ENCODE measurements at places on chromosomes 5 and 9. TPM values are rescaled to one million over a fixed set of nuclear protein-coding genes. Genes with fewer than 3 reads are reported as not detected.

The CCNB1 gene
- polyA plus RNA-seq, result 90.7 TPM

The CSNK1G3 gene
- 46.5 TPM for polyA plus RNA-seq

The NR4A3 gene
- polyA plus RNA-seq, result 0.46 TPM

The IL5 gene
- polyA plus RNA-seq, result not detected

- no peak for DNase-seq
Measured at GRCh38 chr5:41875121-41875520, 4.9 kb upstream of the OXCT1 start.

DNA sequence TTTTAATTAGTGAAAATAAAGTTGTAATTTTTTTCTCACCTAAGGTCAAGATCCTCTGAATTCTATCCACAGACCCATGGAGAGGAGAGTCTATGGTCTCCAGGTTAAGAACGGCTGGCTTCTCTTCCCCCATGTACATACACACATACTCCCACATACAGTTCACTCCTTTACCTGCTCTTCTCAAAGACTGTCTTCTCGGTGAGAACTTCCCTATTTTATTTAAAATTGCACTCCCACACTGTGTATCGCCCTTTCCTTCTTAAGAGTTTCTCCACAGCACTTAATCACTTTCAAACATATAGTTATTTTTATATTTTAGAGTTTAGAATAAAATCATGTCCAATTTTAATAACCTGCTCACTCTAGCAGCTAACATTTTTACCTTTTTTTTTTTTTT, 3.6 kb upstream of the JADE2 start:
- DNase-seq, result no peak

DNA sequence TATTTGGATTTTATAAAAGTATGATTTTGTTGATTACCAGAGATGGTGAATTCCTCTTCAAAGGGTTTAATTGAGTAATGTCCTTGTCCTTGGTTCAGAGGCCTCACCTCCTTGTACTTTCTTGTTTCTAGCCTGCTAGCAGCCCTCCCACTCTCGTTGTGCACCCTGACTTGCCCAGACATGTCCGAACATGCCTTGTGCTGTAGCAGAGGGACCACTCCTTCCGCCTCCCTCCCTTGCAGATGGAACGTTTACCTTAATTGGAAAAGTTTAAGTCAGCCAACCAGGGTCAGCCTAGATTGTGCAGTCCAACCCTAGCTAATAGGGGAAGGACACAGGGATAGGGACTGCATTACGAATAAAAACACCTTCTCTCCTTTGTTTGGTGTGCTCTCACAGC, 406.9 kb upstream of the NMUR2 start:
- DNase-seq, result no peak

GRCh38 chr5:137822158-137822764, 45.4 kb upstream of the MYOT start:
- DNase-seq, result peak; percentile 13

DNA sequence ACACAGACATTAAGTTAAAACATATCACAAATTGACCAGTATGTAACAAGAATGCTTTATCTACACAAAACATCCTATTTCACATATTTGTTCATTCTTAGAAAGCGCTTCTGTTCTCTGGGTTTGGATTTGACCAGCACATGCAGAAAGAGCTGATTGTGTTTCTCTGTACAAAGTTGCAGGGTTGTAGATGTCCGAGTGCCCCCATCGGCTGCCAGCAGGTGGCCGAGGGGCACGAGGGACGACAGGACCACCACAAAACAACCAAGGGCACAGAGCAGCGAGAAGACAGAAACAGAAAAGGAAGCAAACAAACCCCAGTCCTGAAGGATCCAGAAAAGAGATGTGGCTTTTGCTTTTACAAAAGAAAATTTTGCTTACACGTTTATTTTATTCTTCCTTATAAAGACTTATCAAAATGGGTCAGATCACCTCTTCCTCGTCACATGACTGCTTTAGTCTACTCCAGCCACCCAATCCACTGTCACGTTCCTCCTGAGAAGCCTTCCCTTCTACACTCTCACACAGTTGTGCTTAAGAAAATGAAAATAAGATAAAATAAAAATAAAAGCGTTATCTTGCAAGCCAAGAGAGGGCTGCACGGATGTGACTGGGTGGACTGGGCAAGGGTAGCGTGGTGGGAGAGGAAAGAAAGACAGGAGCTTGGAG, 9.5 kb downstream of the OTP start:
- DNase-seq, result no peak

GRCh38 chr5:170262061-170263045, 29.6 kb downstream of the C5orf58 start:
- DNase-seq, result no peak

DNA sequence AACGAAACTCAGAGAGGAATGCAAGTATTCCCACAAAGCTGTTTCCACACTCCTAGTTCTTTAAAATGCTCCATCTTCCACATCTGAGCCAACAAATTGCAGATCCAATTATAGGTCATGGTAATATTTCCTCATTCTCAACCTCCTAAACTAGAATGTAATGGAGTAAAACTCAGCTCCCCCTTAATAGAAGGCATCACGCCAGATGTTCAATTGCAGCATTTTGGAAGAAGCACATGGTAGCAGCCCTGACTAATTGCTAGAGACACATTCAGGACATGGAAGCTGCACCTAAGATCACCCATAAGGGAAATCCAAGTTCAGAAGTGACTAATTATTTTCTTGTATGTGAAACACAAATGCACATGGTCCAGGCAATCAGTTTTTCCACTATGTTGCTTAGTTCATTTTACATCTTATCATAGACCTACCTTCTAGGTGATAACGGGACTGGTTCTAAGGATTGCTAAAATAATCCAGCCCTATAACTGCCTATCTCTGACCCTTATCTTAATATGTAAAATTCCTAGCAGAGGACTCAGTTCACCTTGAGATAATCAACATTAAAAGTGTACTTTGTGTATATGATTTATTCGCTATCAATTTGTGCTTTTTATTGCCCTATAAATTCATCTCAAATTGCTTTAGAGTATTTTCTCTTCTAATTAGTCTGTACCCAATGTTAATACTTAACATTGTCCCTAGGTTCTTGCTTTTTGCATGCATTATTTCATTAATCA, 75.1 kb downstream of the GABRB2 start:
- no peak for DNase-seq

GRCh38 chr5:6246820-6247437, 131.4 kb downstream of the MED10 start:
- no peak for DNase-seq

DNA sequence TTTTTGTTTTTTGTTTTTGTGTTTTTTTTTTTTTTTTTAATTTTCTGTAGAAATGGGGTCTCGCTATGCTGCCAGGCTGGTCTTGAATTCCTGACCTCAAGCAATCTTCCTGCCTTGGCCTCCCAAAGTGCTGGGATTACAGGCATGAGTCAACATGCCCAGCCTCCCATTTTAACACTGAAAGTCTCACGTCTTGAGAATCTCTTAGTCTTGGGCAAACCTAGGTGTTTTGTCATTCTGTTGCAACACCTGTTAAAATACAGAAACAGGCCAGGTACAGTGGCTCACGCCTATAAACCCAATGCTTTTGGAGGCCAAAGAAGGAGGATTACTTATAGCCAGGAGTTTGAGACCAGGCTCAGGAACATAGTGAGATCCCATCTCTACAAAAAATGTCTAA, 599.0 kb downstream of the TLR4 start:
- no peak for DNase-seq

DNA sequence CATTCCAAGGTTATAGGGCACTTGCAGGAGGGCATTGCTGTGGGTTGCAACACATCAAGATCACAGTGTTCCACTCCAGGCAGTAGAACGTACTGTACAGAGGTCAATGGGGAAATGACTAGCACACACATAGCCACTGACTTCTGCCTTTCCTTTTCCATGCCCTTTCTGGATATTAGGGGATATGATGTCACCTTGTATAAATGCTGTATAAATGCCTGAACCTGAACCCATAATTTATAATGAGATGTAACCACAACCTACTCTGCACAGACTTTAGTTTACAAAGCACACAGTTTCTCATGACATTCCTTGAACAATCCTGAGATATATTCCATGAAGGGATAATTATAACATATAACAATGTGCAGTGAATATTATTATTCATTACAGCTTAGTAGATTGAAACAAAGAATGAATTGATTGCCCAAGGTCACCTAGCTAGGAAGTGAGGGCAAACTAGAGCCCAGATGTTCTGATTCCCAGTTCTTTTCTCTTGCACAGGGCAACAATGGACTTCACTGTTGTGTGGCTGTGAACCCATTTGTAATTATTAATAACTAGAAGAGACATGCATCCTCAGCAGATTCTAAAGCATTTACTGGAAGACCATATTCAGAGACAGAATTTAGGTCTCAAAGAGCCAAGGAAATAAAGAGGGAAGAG, 5.6 kb upstream of the ABLIM3 start:
- DNase-seq, result no peak

DNA sequence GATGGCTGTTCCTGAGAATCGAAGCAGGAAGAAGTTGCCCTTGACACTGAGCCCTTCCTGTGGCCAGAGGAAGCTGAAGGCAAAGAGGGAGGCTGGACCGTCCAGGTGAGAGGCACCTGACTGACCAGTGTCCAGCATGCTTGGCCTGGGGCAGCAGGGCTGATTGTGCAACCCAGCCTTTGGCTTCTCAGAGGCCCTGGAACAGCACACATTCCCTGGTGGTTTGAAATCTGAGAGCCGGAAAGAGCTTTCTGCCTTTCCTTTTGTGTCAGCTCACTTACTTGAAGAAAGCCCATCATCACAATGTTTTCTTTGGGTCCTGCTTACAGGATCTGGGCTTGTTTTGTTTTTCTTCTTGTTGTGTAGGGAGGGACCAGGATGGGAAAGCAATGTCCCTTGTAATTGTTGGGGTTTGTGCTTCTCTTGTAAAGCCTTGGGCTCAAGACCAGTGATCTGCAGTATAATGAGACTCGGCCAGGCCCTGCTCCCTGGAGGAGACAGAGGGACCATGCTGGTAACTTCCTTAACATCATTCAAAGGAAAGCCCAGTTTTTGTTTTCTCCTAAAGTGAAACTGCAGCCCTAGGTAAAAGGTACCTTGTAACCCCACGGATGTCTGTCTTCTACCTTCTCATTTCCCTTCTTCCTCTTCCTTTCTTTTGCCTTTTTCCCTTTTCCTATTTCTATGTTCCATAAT, 213.7 kb downstream of the NXNL2 start:
- no peak for DNase-seq

DNA sequence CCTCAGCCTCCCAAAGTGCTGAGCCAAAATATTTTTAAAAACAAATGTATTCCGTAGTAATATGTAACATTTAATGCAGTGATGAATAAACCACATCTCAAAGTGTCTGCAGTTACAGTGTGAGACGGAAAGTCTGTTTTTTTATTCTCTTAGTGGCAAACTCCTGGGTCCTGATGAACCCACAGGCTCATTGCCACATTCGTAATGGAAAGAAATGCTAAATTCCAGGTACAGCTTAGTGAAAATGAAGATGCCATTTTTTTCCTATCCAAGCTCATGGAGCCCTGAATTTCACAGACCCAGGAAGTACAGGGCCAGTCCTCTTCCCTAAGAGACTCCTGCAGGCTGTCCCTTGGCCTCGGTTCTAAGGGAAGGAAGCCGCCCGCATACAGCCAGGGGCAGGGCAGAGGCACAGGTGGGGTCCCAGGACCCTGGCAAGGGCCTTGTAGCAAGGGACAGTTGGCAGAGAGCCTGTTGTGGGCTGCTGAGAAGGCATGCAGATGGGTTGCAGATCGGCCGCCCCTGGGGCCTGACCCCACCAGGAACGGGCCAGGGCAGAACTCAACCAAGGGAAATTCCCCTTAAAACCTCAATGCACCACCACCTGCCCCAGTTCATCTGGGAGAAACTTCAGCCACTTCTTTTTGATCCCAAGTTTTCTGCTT, 36.2 kb downstream of the IPPK start:
- no peak for DNase-seq

- no peak for DNase-seq
Measured at GRCh38 chr5:18563853-18564252, 929.6 kb downstream of the TAF11L14 start.

Measured in right renal cortex interstitium (tissue), 3 donors.